Left lung (tissue), 14 donors: ENCODE measurements at places on chromosomes 12 and 14. TPM values are rescaled to one million over a fixed set of nuclear protein-coding genes. Genes with fewer than 3 reads are reported as not detected.

Gene HCAR3
- 2.1 TPM for total RNA-seq

Gene GLS2
- 5.9 TPM for total RNA-seq

- H3K27me3 ChIP-seq = no peaks in the 10 kb centered on the region
- H3K36me3 ChIP-seq = no peaks in the 10 kb centered on the region
- no peak overlapping the region for H3K27ac ChIP-seq
- H3K4me1 ChIP-seq = peaks cover 74% of the 10 kb centered on the region
- DNase-seq = no peak
- H3K4me3 ChIP-seq = peak overlapping the region; percentile 80
Observed at GRCh38 chr14:95535226-95536021, 574 bp downstream of the GLRX5 start.

- H3K4me3 ChIP-seq = no peak overlapping the region
- H3K36me3 ChIP-seq = no peaks in the 10 kb centered on the region
- H3K27me3 ChIP-seq = no peaks in the 10 kb centered on the region
- no peak overlapping the region for H3K27ac ChIP-seq
- peaks cover 1% of the 10 kb centered on the region for H3K4me1 ChIP-seq
- DNase-seq = no peak
Observed at GRCh38 chr12:53653595-53653994, 22.3 kb downstream of the ATP5MC2 start.

DNA sequence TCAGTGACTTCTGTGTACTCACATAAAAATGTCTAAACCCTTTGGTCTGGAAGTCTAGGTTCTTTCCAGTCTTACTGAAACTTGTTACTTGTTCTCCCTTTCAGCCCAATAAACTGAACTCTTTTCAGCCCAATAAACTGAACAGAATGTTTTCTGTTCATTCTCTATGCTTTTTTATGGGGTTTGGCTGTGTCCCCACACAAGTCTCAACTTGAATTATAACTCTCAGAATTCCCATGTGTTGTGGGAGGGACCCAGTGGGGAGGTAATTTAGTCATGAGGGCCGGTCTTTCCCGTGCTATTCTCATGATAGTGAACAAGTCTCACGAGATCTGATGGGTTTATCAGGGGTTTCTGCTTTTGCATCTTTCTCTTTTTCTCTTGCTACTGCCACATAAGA, 15.0 kb upstream of the NEDD1 start:
- H3K27ac ChIP-seq = no peak overlapping the region
- DNase-seq = no peak
- no peaks in the 10 kb centered on the region for H3K27me3 ChIP-seq
- H3K4me3 ChIP-seq = no peak overlapping the region

GRCh38 chr14:101358320-101359125, 202.8 kb upstream of the DIO3 start:
- no peaks in the 10 kb centered on the region for H3K27me3 ChIP-seq
- no peaks in the 10 kb centered on the region for H3K4me1 ChIP-seq
- no peak for DNase-seq
- no peaks in the 10 kb centered on the region for H3K36me3 ChIP-seq
- peak overlapping the region; percentile 23 for H3K27ac ChIP-seq

DNA sequence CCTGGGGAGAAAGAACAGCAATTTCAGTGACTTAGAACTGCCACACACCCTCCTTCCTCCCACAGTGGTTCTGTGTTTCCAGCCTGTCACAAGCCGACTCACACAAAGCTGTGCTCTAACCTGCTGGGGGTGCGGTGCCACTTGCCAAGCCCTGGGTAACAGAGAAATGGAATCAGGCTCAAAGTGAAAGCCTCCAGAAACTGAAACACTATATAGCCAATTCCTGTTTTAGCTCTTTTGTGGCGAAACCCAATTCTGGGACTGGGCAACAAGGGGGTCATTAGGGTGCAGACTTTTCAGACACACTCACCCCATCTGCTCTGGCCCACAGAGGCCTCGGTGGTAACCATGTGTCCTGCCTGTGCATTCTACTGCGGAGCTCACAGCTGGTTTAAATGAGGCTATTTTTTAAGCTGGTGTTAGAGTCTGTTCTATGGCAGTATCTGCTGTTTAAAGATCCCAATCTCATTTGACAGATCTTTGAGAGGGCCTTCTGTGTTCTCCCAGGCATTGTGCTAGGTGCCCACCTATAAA, 15.2 kb upstream of the ACTR6 start:
- H3K36me3 ChIP-seq = no peaks in the 10 kb centered on the region
- no peak overlapping the region for H3K27ac ChIP-seq
- DNase-seq = no peak
- no peaks in the 10 kb centered on the region for H3K27me3 ChIP-seq
